CD4-positive, alpha-beta T cell (primary cell): ENCODE measurements at places on chromosomes 5 and 9.

DNA sequence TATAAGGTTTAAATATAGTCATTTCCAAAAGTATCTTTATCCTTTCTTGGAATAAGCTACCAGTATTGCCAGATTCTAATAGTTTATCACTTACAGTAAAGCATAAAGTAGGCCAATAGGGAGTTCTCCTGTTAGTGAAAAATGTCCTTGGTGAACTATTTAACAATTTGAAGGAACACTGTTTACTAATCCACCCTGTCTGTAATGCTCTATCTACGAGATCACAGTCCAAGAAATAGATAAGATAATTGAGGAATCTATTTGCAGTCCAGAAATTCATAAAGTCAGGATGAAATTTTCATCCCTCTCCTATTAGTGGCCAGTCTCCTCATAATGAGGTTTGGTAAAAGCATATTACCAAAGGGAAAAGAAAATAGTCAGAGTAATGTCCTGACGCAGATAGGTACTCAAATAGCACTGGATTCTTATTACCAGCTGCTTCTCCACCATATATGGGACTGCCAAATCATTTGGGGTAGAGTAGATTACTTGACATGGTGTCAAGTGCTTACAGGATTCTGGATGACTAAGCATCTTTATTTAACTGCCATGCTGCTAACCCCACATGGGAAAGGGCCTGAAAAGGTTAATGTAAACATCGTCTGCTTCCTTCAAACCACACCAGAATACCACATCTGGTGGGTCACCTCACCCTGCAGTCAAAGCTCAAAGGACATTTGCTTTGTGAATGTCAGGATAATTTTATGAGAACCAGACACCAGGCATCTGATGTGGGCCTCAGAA is 808.1 kb downstream of the EFNA5 start:
- DNase-seq: no peak

DNA sequence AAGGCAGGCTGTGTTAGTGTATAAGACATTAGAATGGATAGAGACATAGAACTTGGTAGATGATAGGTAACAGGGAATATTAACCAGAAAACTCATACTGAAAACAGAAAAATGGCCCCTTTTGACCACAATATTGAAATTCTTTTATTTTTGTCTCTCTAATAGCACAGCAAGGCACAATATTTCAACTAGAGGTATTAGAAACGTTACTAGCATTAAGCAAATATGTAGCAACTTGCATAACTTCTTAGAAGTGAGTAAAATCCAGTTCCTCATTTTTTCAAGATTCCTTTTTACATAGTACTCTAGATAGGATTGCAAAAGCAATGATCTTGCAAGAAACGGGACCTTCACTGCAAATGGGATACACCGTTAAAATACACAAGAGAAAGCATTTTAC is 102.7 kb upstream of the VCAN start:
- no peak for DNase-seq

DNA sequence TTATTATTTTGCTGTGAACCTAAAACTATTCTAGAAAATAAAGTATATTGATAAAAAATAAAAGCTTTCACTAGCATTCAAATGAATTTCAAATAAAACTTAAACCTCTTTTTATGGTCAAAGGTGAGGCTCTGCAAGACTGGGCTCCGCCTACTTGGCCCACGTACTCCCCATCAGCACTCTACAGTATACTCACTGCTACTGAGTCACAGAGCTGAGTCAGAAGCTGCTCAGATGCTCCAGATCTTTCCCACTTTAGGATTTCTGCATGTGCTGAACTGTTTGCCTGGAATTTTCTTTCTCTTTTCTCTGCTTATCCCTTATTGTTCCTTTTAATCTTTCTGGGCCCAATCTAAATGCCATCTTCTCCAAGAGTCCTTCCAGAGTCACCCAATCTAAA is 331.9 kb upstream of the CCNG1 start:
- DNase-seq: no peak

DNA sequence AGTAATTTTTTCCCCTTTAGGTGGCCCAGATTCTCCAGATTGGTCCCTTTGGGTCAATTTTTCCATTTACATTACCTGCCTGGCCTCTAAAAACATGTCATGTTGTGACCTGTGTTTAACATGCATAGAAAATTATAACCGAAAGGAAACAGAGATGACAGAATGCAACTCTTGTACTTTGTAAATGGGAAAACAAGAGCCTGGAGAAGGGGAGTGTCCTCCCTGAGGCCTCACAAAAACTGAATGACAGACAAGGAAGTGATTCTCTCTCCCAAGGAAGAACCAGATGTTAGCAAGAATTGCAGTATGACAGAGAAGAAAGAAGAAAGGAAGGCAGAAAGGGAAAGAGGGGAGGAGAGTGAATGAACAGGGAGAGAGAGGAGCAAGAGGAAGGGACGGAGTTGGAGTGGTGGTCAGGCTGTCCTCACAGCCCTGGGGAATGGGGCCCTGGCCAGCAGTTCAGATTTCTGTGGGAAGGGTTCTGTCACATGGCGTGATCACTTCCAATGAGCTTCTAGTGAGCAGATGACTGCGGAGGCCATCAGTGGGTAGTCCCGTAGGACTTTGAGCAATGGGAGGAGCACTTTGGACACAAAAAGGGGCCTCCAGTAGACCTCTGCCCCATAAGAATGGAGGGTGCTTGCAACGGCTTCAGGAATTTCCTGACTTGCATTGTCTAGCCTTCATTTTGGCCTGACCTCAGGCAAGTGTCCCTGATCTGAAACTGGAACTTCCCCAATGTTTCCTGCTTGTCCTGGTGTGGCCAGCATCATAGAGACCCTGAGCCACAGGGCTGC is 31.6 kb downstream of the ABLIM3 start:
- no peak for DNase-seq

DNA sequence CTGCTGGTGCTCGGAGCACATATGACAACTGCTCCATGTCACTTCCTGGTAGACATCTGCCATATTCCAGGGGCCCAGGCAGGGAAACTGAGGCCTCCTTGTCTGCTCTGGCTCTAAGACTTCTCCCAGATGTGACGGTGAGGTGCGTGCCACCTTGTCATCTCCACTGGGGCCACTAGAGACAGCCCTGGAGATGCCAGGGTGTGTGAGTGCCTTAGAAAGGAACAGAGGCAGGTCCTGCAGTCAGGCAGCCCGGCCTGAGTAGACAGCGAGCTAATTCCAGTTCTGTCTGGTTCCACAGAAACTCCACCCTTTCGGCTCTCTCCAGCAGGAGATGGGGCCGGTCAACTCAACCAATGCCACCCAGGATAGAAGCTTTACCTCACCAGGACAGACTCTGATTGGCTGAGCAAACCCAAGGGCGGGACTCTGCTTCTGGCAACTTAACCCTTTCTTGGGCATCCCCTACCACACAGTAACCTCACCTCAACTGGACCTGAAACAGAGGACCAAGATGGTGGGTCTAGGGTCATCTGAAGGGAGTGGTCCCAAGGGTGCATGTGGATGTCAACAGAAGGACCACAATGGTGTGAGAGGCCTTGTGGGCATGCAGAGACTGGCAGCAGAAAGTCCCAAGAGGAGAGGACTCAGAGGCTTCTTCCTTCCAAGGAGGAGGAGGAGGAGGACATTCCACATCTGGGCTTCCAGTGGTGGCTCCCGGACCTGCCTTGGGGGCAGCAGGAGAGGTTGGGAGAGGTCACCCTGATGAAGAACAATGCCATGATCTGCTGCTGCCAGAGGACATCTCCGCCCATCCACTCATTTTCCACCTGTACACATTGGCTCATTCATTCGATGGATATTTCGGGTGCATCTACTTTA is 77.7 kb downstream of the RGS3 start:
- no peak for DNase-seq

DNA sequence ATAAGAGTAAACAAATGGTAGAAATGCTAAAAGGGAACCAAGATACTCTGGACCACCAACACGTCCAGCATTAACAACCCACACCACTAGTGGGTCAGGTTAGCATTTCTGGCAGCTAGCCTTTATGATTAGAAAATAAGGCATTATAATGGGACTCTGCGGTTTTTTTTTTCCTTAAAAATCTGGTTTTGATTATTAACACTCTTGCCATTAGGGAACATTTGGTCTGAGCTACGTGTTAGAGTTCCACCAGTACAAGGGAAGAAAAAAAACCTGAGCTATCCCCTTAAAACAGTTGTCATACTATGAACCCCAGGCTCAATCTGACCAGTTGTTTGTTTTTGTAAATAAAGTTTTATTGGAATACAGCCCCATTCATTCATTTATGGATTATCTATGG is 110.4 kb downstream of the NTRK2 start:
- DNase-seq: no peak

DNA sequence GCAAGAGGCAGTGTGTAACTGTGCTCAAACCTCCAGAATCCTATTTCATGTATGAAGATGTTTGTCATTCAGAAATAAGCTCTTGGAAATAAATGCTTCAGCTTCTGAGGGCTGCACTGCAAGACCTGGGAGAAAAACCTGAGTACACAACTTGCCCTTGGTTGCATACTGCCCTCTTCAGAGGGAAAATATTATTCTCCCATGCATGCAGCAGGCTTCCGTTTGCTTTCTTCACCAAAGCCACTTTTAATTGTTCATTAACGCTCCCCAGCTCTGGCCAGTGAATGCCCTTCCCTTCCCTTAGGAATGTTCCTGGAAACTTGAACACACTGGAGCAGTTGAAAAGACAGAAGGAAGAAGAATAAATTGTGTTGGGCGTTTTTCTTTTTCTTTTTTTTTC is 2.5 kb upstream of the WHRN start:
- DNase-seq: no peak

GRCh38 chr5:164721656-164722055 is 1216.2 kb downstream of the MAT2B start:
- no peak for DNase-seq

GRCh38 chr9:136044207-136044970 is 50.7 kb downstream of the NACC2 start:
- DNase-seq: no peak

GRCh38 chr5:169657127-169657526 is 20.1 kb downstream of the DOCK2 start:
- DNase-seq: no peak

GRCh38 chr5:142952229-142952628 is 182.1 kb downstream of the ARHGAP26 start:
- DNase-seq: no peak

DNA sequence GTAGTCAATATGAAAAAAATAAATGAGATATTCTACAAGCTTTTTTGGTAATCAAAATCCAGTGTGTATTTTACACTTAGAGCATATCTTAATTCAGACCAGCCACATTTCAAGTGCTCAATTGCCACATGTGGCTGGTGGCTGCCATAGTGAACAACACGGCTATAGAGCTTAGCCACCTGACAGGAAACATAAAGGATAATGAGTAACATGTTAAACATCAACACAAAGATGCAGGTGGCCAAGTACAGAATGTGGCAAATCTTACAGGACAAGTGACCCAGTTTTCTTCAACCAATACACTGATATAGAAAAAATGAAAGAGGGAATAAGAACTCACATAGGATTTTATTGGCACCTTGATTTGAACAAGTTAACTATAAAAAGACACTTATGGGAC is 61.4 kb downstream of the KIF24 start:
- DNase-seq: no peak

DNA sequence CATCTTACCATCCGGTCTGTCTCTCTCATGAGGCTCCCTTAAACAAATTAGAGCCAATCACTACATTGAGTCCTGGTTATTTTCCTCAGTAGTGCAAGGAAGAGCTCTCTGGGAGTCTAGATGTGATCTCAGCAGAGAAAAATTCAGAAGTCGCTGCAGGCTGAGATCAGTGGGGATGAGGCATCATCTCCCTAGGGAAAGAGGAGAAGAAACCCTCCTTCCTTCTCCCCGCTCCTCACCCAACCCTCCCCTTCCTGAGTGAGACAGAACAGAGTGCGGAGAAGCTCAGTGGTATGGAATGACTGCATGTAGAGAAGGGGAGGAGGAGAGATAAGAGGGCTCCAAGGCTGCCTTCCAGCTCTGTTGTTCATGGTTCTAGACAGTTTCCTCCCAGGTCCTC is 80.5 kb downstream of the PAPPA start:
- DNase-seq: no peak

GRCh38 chr9:111915425-111915758 is 18.8 kb downstream of the UGCG start:
- no peak for DNase-seq

DNA sequence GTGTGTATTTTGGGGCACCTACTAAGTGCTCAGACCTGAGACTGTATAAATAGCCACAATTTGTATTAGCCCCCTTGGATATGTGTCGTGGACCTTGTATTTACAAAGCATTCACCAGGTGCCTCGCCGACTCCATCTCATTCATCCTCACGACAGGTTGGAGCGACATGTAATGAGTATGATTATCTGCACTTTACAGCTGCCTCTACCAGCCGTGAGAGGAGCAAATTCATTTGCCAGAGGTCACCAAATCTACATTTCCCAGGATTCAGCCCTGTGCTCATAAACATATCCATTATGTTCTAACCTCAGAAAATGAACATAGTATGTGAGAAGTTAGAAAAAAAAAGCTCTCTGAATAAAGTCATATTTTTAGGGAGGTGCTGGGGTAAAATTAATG is 167.4 kb downstream of the ZDHHC21 start:
- no peak for DNase-seq

- DNase-seq: no peak
Measured at GRCh38 chr9:14293801-14294200, 20.1 kb downstream of the NFIB start.

- peak; percentile 89 for DNase-seq
Measured at GRCh38 chr5:176660860-176661641, 13.8 kb downstream of the TSPAN17 start.

GRCh38 chr5:86881493-86882090 is 263.9 kb downstream of the COX7C start:
- no peak for DNase-seq
